ENCODE measurements at places on chromosomes 7 and 10.

- DNase-seq = no peak
Measured at GRCh38 chr10:13528123-13528874, 515 bp downstream of the BEND7 start.

GRCh38 chr10:89829887-89830269 is 128.5 kb downstream of the KIF20B start:
- DNase-seq = no peak

- DNase-seq = no peak
Measured at GRCh38 chr10:115861455-115861854, 411.6 kb downstream of the GFRA1 start.

DNA sequence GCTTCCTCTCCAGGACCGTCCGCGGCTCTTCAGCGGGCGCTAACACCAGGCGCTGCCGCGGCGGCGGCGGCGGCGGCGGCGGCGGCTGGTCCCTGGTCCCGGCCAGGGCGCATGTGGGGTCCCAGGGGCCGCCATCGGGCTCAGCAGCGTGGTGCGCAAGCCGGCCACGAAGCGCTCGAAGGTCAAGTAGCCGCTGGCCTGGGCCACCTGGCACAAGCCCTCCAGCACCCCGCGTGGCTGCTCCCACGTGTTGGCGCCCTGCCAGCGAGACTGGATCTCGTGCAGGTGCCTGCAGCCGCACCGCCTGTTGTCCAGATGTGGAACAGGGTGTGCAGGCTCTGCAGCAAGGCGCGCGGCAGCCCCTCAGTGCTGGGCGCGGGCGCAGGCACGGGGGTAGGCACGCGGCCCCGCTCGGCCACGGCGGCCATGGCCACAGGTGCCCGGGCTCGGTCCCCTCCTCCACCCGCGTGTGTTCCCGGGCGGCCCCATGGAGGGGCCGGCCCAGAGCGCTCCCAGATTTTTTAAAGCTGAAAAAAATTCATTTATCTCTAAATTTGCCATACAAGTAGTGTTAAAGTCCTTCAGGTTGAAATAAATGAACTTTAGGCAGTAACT is 884.2 kb upstream of the ZNF722 start:
- DNase-seq = no peak

- DNase-seq = no peak
Measured at GRCh38 chr10:34177445-34177844, 637.7 kb downstream of the PARD3 start.

Measured in foreskin keratinocyte (primary cell).